ENCODE measurements at places on chromosomes 5 and 9.

DNA sequence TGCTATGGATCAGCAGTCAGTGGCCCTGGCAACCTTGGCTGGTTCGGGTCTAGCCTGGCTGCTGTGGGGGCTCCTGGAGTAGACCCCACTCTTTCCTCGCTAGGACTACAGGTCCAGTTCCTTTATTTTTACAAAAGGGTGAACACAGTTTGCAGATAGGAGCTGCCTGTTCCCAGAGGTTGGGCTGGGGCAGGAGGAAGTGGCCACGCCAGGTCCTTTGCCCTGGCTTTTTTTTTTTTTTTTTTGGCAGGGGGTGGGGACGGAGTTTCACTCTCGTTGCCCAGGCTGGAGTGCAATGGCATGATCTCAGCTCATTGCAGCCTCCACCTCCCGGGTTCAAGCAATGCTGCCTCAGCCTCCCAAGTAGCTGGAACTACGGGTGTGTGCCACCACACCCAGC, 7.9 kb downstream of the SLC2A6 start:
- DNase-seq, result no peak

DNA sequence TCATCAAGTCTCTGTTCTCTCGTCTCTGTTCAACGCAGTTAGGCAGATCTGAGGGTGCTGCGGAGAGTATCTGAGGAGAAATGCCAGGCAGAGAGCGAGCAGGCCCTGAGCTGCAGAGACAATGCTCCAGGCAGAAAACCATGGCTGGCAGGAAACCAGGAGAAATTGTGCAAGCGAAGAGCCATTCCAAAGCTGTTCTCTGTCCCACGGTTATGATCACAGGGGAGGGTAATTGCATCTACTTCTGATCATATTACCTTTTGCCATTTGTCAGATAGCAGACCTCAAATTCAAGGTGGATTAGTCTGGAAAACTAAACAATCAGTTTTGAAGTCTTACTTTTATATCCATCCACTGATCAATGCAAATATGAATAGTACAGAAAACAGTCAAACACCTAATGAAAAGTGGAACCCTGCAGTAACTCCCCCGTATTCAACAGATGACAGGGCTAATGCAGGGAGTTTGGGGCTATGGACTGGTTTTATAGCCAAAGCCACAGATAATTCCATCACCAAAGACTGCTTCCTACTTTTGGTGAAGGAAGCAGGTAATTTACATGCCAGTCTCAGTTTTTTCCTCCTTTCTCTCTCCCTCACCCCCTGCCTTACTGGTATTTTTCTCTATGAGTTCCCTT, 228.0 kb downstream of the DCP2 start:
- no peak for DNase-seq

DNA sequence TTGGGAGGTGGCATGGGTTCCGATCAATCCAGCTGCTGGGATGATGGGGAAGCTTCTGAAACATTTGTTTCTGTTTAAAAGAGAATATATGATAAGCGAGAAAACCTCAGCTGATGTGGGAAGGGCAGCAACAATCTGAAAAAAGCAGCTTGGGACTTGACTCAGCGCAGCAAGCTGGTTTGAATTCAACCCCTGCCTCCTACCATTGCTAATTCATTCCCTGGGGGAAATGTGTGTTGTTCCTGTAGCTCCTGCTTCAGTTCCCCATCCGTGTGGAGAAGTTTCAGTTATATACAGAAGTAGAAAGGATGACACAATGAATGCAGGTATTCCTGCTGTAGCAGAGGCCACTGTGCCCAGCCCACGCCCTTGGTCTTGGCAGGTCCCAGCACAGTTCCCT, 145.1 kb downstream of the NXNL2 start:
- no peak for DNase-seq

- DNase-seq, result no peak
Measured at GRCh38 chr5:10403829-10404228, 37.9 kb upstream of the ROPN1L start.

GRCh38 chr9:134858051-134858841, 22.4 kb upstream of the FCN2 start:
- peak; percentile 29 for DNase-seq

DNA sequence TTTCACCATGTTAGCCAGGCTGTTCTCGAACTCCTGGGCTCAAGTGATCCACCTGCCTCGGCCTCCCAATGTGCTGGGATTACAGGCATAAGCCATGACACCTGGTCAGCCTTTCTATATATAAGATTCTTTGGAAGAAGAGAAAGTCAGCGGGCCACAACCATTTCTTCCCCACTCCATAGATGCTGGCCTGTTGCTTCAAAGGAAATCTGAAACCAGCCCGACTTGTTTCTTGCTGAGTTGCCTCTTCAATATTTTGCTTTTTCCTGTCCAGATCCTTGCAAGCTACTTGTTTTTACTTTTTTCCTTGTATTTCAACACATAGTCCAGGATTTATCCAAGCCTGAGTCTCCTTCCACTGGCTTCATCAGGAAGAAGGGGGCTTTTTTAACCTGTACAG, 219.5 kb downstream of the CDK5RAP2 start:
- no peak for DNase-seq

DNA sequence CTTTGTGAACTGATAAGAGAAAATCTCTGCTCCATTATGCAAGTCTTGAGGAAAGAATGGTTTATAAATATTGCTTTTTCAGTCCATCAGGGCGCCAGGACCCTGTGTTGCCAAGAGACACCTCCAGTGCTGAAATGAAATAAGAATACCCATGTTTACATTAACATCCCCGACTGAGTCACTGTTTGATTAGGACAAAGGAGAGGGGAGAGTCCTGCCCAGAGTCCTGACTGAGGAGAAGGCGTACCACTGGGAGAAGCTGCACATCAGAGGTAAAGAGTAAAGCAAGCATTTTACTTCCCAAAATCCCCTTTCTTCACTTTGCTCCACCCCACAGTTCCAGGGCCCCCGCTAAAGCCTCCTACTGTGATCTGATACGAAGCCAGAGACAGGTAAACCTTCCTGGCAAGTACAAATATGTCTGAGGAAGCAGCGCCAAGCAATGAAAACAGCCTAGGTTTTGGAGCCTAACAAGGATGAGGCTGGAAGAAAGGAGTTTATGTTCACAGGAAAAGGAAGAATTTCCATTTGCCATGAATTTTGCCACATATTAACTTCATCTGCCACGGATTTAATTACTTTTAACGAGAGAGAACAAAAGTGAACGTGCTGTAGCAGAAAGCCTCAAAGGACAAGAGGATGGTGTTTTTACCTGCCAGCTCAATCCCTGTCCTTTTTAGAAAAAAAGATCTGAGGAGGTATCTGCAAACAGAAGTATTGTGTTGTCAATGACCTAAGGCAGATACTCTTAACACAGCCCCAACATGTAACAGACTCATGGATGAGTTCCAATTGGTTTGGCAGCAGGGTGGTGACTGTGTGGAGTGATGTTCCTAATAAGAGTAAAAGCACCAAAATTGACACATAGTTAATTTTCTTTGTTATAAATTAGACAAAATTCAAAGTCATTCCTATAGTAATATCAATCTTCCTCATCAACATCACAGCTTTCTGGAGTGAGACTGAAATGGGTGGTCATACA, 209.4 kb upstream of the TLE4 start:
- no peak for DNase-seq
